ENCODE measurements at places on chromosomes 6 and 20.
A peak's percentile ranks its signal among the peaks of the same experiment; 100 is the strongest.

DNA sequence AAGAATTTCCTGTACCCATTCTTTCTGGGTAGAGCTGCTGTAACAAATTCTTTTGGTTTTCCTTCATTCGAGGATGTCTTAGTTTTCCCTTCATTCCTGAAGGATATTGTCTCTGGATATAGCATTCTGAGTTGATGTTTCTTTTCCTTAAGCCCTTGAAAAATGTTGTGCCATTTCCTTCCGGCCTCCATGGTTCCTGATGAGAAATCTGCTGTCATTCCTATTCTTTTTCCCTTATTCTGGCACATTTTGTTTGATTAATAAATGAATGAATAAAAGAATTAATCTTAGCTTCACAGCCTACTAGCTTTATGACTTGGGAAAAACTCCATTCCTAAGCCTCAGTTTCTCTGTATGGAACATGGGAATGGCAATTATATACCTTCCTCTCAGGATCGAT lies 173.1 kb downstream of the EYA2 start:
- DNase-seq = peak; percentile 14

GRCh38 chr20:8389381-8390036 lies 257.4 kb downstream of the PLCB1 start:
- peak; percentile 37 for DNase-seq

DNA sequence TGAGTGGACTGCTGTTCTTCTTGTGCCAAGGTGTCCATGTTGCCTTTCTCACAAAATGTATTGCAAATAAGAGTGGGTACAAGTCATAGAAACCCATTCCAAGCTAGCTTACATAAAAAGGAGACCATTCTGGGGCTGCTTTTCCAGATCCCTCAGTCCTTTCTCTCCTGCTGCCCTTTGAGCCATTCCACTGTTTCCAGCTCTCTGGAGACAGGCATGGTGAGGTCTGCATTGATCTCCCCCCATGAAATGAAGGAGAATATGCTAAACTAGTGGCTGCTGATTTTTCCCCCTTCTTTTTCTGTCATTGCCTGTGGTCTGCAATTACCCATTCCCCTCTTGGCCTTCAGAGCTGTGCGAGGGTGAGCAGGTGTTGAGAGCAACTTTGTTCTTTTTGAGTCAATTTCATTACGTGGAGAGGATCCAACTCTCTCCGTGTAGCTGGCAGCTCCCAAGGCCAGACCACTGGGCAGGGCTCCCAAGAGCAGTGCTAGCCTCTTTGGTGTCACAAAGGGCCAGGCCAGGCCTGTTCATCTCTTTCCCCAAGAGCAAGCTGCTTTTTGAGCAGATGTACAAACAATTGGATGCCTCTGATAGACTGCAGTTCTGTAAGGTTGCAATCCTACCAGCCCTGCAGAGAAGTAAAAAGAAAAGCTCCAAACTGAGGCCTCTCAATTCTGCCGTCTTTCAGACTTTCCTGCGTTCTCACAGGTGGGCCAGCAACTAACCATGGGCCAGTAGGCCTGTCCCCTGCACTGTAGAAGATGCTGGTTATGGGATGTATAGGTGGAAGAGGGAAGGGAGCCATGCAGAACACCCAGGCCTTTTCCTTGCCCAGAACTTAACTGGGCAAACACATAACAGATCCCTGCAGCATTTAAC lies 96.1 kb upstream of the ARMC2 start:
- DNase-seq = no peak

DNA sequence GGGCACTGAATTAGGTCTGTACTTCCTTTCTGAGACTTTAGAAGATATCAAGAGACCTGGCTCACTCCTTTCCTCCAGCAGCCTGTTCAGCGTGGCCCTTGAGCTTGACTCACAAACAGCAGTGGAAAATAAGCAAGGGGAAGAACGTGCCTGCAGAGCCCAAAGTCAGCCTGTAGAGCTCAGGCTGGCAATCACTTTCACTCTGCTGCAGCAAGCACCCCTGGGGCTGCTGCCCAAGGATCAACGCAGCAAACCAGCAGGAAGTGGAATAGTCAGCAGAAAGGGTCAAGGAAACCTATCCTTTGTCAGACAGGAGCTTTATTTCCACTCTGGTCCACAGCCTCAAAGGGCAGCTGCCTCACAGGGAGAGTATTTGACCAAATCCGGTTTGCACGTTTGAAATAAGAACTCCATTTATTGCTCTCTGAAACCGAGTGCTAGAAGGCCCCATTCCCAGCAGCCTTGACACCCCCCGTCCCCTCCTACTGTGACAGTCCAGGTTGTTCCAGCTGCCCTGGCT lies 77.4 kb downstream of the PRDM1 start:
- DNase-seq = peak; percentile 96
